CD4-positive, alpha-beta memory T cell (primary cell): ENCODE measurements at places on chromosomes 3 and 15. TPM values are rescaled to one million over a fixed set of nuclear protein-coding genes. Genes with fewer than 3 reads are reported as not detected.

TRPM1 gene
- polyA plus RNA-seq = not detected

DNA sequence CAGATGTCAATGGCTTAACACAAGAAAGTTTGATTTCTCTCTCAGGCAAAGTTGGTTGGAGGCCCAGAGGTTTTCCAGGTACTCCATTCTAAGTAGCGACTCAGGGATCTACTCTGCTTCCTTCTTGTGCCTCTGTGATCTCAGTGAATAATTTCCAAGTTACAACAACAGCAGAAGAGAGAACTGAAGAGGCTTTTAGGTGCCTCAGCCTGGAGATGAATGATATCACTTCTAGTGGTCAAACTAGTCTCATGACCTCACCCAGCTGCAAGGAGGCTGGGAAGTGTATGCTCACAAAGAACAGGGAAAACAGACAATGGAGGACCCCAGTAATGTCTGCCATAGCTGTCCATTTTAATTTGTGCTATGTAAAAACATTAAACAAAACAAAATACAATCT lies 4.6 kb upstream of the PRICKLE2 start:
- no peak for DNase-seq

GRCh38 chr15:70504299-70504951 lies 258.9 kb downstream of the UACA start:
- no peak for DNase-seq

MOBP gene
- polyA plus RNA-seq = not detected

GRCh38 chr3:97871186-97871585 lies 49.4 kb downstream of the CRYBG3 start:
- DNase-seq = no peak

- DNase-seq = no peak
Measured at GRCh38 chr3:109213321-109213720, 76.8 kb downstream of the C3orf85 start.

DNA sequence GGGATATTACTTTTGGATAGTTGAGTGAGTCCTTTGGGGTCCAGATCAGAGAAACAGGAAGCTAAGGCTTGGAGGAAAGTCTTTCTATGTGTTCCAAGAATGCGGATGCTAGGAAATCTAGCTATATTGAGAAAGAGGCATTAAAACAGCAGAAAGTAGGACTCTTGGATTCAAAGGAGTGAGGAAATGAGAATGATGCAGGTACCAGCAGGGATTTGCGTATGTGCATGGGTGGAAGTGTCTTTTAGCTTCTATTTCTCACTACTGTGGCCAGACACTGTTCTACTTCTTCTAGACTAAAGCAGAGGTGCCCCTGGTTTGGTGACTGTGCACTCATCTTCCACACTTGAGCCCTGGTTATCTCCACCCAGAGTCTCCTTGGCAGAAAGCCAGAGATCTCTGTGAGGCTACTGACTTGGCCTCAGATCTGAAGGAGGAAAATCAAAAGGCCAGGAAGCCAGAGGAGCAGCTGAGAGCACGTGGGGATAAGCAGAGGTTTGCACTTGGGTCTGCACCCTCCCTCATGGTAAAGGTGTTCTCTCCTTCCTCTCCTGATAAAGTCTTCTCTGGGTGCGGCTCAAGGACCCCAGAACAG lies 44.3 kb downstream of the ATP2B2 start:
- no peak for DNase-seq

RHCG gene
- not detected for polyA plus RNA-seq

- no peak for DNase-seq
Measured at GRCh38 chr3:46110701-46111493, 83.6 kb upstream of the XCR1 start.

CCDC54 gene
- 0.18 TPM for polyA plus RNA-seq

IMPDH2 gene
- 87.5 TPM for polyA plus RNA-seq

GRCh38 chr15:32828507-32829186 lies 110.8 kb downstream of the GREM1 start:
- no peak for DNase-seq

- no peak for DNase-seq
Measured at GRCh38 chr15:66142285-66142684, 111.3 kb downstream of the MEGF11 start.

DNA sequence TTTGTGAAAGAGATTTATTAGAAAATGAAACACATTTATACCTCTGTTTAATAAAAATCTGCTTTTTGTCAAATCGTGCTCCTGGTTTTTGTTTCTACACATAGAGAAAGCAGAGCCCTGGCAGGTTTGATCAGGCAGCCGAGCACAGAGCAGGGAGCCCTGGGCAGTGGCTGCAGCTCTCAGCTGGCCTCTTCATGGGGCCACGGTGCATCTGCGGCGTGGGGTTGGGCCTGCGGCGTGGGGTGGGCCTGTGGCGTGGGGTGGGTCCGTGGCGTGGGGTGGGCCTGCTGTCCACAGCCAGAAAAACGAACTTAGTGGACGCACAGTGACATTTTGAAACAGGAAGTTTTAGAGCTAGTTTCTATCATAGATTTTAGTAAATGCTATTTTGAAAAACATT lies 10.6 kb downstream of the GOLGA6L2 start:
- DNase-seq = no peak

DNA sequence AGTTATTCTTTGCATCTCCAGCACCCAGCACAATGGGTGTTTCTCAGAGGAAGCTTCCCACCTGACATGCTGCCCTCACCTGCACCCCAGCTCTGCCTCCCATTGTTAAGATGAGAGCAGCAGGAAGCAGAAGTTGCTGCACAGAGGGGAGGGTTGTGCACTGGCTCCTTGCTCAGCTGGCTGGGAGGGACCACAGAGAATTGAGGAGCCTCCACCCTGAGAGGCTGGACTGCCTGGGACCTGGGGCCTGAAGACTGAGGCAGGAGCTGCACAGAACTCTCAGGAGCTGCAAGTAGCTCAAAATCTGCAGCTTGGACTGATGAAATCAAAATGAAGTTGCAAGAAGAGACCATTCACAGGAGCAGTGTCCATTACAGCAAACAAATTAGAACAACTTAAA lies 222.3 kb upstream of the LINGO1 start:
- no peak for DNase-seq

DNA sequence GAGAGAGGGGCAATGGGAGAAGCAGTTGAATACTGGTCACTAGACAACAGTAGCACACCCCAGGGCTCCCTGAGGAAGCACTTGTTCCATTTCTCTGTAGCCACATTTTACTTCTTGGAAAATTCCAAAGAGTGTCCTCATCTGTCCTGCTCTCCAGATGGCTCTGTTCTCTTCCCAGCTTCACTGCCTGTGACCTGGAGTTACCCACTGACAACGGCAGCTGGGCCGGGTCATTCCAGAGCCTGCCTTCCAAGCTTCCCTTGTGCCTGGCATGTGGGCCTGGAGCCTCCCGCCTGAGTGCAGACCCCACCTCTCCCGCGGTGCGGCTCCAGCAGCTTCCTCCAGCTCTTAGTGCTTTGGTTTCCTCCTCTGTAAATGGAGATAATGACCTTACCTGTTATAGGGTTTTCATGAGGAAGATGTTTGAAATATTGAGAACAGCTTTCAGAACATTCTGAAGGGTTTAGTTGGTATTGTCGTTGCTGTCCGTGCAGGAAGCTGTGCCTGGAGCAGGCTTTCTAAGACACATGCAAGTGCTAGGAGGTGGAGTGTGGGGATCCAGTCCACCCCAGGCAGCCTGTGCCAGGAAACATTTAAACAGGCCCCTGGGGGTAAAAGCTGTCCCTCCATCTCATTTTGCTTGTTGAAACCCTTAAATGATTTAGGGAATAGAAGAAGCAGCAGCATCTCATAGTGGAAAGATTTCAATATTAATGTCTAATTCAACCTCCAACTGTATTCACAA lies 24.8 kb downstream of the EFCC1 start:
- DNase-seq = no peak

GRCh38 chr3:82973791-82974190 lies 1212.3 kb upstream of the GBE1 start:
- no peak for DNase-seq

SEC11A gene
- polyA plus RNA-seq = 168 TPM

DNA sequence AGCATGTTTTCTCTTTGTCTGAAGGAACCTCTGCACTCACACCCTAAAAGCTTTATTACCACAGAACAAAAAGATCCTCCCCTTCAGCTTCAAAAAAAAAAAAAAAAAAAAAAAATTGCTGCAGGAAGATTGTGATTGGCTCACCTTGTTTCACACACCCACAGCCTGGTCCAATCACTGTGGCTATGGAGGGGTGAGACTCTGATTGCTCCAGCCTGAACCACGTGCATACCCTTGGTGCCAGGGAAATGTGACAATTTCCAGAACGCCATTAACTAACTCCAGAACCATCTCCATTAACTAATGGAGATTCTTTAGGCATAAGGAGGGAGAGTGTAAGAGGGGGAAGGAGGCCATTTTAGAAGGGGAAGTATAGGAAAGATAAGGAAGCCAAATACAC lies 106.5 kb upstream of the CRBN start:
- DNase-seq = no peak

GRCh38 chr15:61545763-61546162 lies 316.7 kb upstream of the RORA start:
- DNase-seq = no peak

DNA sequence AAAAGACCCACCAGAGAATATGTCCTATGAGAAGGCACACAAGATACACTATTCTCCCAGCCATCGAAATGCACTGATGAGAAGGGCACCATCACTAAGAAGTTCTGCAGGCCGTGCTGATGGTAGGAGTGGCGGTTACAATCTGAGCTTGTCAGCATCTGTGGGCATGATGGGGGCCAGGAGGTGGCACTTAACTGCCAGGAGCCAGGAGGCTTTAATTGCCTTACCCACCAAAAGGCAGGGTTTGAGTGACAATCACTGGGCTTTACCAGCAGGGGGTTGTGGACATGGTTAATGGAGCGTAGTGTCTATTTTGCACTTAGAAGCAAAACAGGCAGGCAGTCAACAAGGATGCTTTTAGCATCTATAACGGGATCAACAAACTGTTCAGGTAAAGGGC lies 16.0 kb upstream of the SQOR start:
- DNase-seq = no peak

GRCh38 chr3:70811880-70812279 lies 499.4 kb upstream of the MDFIC2 start:
- DNase-seq = no peak

- no peak for DNase-seq
Measured at GRCh38 chr3:129503471-129504291, 24.8 kb upstream of the RHO start.

DNA sequence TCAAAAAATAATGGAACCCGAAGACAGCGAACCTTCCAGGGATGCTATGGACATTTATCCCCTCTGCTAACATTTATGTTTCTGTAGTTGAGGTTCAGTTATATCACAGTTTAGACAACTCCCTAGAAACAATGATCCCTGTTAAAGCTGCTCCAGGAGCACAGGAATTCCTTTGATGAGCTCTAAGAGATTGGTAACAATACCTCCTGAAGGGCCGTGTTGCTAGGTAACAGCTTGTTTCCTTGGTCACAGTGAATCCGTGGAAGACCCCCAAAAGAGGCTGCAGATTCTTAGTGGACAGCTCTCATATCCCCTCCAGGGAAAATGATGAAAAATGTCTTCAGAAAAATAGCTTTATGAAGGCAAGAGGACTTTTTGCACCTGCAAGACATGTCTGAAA lies 160.2 kb downstream of the SERPINI1 start:
- DNase-seq = no peak

DNA sequence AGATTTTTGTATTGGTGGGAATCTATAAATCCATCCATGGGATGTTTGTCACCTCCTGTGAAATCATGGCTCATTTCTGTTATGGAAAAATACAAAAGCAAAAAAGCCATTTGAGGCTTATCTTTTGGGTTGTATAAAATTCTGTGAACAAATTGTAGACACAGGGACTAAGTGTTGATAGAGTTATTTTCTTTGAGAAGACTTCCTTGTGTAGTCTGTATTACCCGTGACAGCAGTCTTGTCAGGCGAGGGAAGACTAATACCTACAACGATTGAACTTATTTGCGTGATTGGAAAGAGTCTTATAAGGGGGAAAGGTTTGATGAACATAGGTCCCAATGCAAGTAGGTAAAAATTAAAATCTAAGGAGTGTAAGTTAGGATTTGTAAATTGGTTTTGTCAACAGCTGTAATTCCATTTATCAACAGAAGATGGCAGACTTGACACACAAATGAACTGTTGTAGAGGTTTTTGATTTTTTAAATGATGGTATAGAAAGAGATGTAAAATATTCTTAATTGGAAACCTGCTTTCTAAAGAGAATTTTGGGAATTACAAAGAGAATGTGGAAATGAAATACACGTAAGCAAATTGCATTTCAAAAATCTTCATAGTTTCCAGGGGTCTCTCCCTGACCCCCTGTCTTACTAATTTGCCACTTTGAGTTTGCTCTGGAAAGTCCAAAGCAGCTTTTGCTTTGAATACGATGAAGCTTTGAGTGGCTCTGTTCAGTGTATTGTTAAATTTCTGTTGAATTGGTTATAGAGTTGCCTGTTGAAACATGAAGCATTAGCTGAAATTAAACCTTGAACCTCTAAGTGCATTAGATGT lies 33.2 kb downstream of the SLC25A26 start:
- DNase-seq = peak; percentile 30

GRCh38 chr3:56980243-56980642 lies 80.2 kb upstream of the SPATA12 start:
- no peak for DNase-seq

NDUFB4 gene
- polyA plus RNA-seq = 257 TPM

DNA sequence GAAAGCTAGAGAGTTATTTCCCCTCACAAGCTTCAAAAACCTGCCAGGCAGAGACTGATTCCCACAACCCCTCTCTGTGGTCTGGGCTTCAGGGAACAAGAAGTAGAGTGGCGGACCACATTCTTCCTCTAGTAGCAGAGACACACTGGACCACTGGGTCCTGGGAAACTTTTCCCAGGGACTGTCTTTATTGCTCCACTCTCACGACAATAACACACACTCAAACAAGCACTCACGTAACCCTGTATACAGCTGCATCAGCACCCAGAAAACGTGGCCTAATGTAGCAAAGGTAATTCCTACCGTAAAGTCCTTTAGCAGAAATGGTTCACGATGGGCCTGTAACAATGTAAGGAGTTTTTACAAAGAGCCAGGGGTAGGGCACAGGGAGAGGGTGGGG lies 27.6 kb downstream of the CPOX start:
- DNase-seq = no peak

GRCh38 chr15:65115086-65115485 lies at the start of gene UBAP1L:
Gene UBAP1L, minus strand, starts transcription at chr15:65115200. Its CDS starts 8,985 bp downstream, at chr15:65106215.
- DNase-seq = no peak

PIK3R4 gene
- 18.7 TPM for polyA plus RNA-seq

DCUN1D1 gene
- polyA plus RNA-seq = 26.1 TPM

DNA sequence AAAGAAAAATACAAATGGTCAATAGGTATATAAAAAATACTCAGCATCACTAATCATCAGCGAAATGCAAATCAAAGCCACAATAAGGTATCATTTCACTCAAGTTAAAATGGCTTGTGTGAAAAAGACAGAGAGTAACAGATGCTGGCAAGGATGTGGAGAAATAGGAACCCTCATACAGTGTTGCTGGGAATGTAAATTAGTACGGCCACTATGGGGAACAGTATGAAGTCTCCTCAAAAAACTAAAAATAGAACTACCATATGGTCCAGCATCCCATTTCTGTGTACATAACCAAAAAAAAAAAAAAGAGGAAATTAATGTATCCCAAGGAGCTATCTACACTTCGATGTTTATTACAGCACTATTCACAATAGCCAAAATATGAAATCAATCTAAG lies 98.1 kb upstream of the TGFBR2 start:
- no peak for DNase-seq
